ENCODE measurements at places on chromosomes 4 and X. TPM values are rescaled to one million over a fixed set of nuclear protein-coding genes. Genes with fewer than 3 reads are reported as not detected.

DNA sequence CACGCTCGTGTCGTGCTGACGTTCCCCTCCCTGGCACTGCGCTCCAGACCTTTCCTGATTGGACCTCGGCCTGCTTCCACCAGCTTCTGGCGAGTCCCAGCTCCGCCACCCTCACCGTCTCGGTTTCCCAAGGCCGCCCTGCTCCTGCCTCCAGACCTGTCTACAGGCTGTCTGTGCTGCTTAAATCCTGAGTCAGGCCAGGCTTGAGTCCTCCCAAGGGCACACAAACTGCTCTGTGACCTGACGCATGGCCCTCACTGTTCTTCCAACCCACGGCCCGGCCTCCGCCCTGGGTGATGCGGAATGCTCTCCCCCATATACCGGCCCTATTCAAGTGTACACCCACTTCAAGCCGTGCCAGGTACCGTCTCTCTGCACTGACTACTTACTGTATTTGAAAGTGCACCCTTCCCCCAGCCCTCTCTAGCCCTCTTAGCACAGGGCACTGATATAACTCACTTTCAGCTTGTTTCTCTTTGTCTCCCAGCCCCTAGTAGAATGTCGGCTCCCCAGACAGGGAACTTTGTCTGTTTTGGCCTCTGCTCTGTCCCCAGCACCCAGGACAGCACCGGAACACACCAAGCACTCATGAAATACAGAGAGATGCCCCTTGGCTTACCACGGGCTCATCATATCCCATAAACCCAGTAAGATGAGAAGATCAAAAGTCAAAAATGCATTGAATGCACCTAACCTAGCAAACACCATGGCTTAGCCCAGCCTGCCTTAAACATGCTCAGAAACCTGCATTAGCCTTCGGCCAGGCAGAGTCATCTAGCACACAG lies 63.1 kb upstream of the AFAP1 start:
- no peak for DNase-seq

DNA sequence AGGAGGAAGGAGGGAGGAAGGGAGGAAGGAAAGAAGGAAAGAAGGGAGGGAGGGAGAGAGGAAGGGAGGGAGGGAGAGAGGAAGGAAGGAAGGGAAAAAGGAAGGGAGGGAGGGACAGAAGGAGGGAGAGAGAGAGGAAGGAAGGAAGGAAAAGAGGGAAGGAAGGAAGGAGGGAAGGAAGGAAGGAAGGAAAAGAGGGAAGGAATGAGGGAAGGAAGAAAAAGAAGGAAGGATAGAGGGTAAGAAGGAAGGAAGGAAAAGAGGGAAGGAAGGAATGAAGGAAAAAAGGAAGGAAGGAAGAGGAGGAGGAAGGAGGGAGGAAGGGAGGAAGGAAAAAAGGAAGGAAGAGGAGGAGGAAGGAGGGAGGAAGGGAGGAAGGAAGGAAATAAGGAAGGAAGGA lies 796.8 kb downstream of the ARAP2 start:
- DNase-seq = no peak

GRCh38 chr4:83118869-83119268 lies 4.3 kb upstream of the PLAC8 start:
- DNase-seq = no peak

DNA sequence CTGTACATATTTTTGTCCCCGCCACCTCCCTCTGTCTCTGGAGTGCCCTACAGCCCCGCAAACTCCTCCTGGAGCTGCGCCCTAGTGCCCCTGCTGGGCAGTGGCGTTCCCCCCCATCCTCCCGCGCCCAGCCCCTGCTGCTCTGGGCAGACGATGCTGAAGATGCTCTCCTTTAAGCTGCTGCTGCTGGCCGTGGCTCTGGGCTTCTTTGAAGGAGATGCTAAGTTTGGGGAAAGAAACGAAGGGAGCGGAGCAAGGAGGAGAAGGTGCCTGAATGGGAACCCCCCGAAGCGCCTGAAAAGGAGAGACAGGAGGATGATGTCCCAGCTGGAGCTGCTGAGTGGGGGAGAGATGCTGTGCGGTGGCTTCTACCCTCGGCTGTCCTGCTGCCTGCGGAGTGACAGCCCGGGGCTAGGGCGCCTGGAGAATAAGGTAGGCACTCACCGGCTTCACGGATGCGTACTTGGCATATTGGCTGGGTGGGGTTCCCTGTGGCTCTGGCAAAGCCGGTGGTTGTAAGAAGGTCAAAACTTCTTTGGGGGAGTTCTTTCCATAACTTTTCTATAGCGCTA lies 653 bp downstream of the HHIP start:
- no peak for DNase-seq

DNA sequence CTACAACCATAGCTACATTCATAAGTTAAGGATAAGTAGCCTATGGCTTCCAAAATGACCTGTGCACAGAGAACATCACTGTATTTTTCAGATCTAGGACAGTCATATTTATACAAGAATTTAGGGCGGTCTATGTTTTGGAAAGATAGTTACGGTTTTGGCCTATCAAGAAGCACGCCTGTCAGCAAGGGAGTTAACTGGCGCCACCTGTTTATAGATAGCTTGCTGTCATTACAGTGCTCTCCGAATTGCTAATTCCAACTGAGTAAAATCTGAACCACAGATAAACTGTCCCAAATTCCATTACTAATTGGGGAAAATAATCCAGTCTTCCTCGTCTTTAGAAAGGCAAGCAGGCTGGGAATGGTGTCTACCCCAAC lies 646 bp downstream of the ABCB7 start:
- DNase-seq = no peak

GRCh38 chr4:33078145-33078544 lies 2358.0 kb downstream of the PCDH7 start:
- DNase-seq = no peak

- DNase-seq = no peak
Measured at GRCh38 chrX:154840856-154841255, 6.4 kb upstream of the SMIM9 start.

GRCh38 chrX:22164770-22165388 lies 107.8 kb upstream of the CBLL2 start:
- no peak for DNase-seq

The PCYT1B gene
- total RNA-seq = 1.8 TPM

The CXCL1 gene
- 112 TPM for total RNA-seq

The ADGRG2 gene
- total RNA-seq = 0.88 TPM

The NAP1L3 gene
- total RNA-seq = 3.2 TPM

The ZNF718 gene
- 13.9 TPM for total RNA-seq

The PDGFC gene
- 82.5 TPM for total RNA-seq

Measured in kidney epithelial cell (primary cell).